ENCODE measurements at places on chromosomes 11 and 22.
A peak's percentile ranks its signal among the peaks of the same experiment; 100 is the strongest.

DNA sequence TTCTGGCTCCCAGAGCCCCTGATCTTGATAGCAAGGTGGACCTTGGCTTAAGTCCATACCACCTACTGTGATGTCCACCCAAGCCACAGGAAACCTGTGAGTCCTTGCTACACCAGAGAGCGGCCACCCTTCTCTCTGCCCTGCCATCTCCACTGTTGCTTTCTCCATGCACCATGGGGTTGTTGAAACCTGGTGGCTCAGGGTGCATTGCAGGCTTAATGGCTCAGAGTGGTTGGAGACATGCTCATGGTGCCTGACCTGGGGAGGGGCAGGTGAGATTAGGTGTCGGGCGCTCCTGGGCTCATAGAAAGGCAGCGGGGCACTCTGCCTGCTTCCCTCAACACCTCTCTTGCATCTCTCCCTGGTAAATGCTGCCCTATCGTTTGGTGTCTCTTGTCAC is 25.0 kb upstream of the CACNG2 start:
- no peak for DNase-seq

- no peak for DNase-seq
Observed at GRCh38 chr11:72036687-72037086, 38.0 kb downstream of the IL18BP start.

DNA sequence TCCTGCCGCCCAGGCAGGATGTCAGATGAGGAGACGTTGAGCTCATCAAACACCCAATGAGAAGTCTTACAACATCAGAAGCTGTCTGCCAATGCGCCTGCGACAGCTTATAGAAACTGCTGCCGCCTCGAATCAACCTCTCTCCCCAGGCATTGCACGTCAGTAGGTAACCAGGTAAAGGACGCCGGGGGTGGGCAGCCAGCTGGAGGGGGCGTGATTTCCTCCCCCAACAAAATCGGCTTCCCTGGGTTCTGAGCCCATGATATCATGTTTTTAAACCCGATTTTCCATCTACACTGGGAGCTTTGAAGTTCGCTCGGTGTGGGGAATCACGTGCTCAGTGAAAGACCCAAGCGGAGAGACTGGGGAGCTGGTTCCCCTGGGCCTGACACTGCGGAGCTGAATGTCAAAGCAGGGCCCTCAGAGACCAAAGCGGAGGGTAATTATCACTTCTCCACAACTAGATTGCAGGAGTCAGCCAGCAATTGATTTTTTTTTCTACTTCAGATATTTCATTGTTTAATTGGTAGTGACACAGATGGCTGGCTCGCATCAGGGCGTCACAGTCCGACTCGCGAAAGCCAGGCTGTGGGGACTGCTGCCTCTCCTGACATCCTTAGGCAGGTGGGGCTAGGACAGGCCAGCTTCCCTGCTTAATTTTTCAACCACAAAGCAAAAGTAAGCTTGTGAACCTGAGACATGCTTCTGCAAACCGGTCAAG is 15.4 kb downstream of the FAM83F start:
- no peak for DNase-seq

- no peak for DNase-seq
Observed at GRCh38 chr11:76692956-76693355, 22.4 kb upstream of the LRRC32 start.

DNA sequence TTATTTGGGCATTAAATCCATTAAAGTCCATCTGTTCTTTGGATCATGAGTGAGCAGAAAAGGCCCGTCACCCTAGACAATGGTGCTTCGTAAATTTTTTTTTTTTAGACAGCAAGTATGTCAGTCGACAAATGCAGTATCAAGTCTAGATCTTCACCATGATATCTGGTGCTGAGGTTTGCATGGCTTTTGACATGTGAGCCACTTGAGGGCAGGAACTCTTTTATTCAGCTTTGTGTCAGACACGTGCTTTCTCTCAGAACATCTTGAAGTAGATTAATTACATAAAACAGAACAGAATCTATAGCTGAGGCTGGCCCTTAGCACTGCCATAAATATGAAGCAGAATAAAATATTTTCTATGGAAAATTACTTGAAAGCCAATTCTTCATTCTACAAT is 62.9 kb upstream of the CARD18 start:
- DNase-seq: no peak

- peak; percentile 98 for DNase-seq
Observed at GRCh38 chr22:27107824-27108223, 450.4 kb downstream of the MIAT start.

GRCh38 chr11:3855808-3856491 is 486 bp downstream of the STIM1 start:
- DNase-seq: no peak

GRCh38 chr11:121706884-121707420 is 254.2 kb upstream of the SORL1-AS1 start:
- DNase-seq: no peak

DNA sequence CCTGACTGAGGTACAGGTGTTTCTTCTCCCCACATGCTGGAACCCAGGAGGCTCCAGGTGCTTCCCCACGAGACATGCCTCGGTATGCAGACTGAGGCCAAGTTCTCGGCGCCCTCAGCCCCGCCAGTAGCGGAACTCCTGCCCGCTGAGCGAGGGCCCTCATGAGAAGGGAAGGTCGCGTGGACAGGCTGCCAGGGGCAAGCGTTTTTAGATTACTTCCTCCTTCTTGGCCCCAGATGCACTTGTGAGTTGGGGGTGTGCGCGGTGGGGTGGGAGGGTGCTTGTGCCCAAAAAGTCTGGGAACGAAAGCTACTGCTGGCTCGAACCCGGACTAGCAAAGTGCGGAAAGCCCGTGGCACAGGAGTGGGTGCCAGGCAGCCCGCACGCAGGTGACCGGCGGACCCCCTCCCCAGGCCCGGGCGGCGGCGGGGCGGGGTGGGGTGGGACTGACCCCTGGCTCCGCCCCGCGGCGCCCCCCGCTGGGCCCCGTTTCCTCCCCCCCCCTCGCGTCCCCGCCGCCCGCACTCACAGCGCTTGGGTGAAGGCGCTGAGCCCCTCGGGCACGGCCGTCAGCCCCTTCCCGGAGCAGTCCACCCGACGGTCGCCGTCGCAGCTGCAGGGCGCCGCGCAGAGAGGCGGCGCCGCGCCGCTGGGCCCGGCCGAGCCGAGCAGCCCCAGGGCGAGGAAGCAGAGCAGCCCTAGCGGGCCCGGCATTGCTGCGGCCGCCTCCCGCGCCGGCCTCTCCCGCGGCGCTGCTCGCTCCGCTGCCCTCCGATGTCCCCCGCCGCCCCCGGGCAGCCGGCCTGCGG is 797 bp downstream of the LGR4 start:
- no peak for DNase-seq

DNA sequence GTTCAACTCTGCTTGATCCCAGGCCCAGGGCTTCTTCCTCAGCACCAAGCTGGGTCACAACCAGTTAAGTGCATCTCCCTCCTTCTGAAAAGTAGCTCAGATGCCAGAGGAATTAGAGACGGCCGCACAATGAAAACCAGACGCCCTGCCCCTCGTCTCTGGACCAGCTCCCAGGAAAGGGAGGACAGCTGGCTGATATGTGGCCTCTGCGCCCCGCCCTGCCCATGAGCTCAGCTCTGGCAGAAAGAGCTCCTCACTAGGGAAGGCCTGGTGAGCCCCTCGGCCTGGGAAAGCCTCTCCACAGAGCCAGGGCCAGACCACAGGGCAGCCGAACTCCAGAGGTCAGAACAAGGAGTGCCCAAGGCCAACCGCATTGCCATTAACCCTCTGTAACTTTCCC is 18.1 kb upstream of the SCGB1A1 start:
- no peak for DNase-seq

DNA sequence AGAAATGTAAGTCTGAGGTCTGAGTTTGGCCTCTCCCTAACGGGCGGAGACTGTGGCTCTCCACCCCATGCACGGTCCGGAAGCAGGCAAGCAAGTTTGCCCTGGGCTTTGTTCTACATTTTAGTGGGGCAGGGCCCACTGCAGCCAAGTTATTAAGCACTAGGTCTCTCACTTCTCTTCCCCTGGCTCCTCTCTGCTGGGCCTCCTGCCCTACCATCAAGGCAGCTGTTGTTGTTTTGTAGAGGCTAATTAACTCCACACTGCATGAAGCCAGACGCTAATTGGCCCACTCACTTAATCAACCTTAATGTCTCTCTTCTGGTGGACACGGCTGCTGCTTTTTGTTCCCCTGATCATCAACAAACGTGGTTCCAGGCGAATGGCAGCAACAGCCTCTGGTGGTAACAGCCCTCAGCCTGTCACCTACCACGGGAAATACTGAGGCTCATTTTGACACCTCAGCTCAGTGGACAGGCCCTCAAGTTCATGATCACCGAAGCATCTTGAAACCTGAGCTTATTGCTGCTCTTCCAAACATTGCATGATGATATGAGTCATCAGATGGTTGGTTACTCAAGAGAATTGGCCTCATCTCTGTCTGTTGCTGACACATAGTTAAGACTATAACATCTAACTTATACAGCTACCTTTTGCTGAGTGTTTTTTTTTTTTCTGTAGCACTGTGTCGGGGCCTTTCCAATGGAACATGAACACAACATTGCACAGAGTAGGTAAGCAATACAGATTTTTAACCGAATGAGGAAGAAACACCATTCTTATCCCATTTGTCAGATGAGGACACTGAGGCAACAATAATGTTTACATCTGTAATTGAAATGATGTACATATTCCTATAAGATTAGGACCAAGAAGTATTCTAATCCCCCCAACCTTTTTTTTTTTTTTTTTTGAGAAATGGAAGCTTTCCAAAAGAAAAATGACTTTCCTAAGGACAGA is 20.8 kb upstream of the LMO2 start:
- DNase-seq: peak; percentile 94

Measured in renal cortical epithelial cell (primary cell).